Activated CD8-positive, alpha-beta T cell treated with anti-CD3 and anti-CD28 coated beads, Interleukin-2, amount 10 ng/mL, durations not matched to agents 7 days and 5 days (primary cell): ENCODE measurements at places on chromosomes 5 and 9. TPM values are rescaled to one million over a fixed set of nuclear protein-coding genes. Genes with fewer than 3 reads are reported as not detected.

PCDHGA5 gene
- total RNA-seq, result 0.11 TPM

INIP gene
- 32.8 TPM for total RNA-seq

PCDHB10 gene
- not detected for total RNA-seq

FAM169A gene
- 5.6 TPM for total RNA-seq

DNA sequence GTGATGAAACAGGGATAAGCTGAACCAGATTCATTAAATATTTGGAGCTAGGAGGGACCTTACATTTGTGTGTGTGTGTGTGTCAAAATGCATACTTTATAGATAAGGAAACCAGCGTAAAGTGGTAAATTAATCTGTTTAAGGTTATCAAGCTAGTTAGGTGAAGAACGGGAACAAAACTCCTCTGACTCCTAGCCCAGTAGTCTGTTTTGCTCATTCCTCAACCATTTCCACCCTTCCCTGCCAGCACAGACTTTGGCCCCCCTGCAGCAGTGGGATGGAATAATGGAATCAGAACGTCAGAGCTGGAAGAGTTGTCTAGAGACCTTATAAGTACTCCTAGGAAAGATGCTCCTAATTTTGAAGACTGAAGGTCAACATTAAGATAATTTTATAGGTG lies 6.5 kb downstream of the AGXT2 start:
- H3K36me3 ChIP-seq, result no peaks in the 10 kb centered on the region
- no peak overlapping the region for H3K27ac ChIP-seq
- H3K4me3 ChIP-seq, result no peak overlapping the region
- no peak for DNase-seq
- H3K4me1 ChIP-seq, result no peaks in the 10 kb centered on the region

DNA sequence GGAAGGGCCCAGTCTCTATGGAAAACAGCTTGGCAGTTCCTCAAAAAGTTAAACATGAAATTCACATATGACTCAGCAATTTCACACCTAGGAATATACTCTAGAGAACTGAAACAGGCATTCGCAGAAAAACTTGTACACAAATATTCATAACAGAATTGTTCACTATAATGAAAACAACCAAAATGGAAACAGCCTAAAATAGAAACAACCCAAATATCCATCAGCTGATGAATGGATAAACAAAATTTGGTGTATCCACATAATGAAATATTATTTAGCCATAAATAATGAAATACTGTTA lies 4.8 kb upstream of the GPR150 start:
- H3K4me3 ChIP-seq, result no peak overlapping the region
- peaks cover 25% of the 10 kb centered on the region for H3K4me1 ChIP-seq
- H3K27ac ChIP-seq, result no peak overlapping the region
- H3K27me3 ChIP-seq, result no peaks in the 10 kb centered on the region
- H3K36me3 ChIP-seq, result peaks cover 27% of the 10 kb centered on the region

DNA sequence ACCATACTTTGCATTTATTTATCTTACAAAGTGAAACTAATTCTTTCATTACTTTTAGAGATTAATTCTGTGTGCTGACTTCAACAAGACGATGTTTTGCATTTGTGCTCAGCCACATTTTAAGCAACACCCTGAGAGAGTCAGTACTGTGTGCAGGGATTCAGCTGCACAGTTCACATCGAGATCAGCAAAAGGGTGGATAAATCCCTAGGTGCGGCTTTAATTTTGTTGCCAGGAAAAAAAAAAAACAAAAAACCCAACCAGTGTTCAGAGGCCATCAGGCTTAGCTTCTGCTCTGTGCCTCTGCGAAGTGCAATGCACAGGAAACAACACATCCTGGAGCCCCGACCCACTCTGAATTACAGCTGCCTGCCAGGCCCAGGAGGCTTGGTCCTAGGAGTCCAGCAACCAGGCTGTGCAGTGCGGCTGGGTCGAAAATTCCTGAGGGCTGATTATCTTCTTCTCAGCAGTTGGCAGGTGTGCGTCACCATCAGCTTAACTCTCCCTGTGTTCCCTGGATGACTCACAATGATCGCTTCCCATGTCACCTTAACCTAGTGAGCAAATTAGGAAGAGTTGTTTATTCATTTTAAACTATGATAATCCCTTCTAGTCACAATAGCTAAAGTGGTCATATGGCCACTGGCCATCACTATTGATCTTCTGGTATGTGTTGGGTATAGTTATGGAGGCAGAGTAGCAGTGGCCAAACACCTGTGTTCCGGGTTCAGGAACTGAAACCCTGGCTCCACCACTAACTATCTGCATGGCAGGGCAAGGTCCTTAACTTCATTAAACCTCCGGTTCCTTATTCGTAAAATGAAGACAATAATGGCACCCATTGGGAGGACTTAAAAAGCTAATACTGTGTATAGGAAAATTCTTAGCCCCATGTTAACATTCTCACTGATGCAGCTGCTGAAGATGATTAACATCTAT lies 31.2 kb upstream of the NDUFB6 start:
- no peak for DNase-seq
- H3K27me3 ChIP-seq, result peaks cover 17% of the 10 kb centered on the region
- no peak overlapping the region for H3K4me3 ChIP-seq
- H3K4me1 ChIP-seq, result peaks cover 2% of the 10 kb centered on the region
- H3K36me3 ChIP-seq, result no peaks in the 10 kb centered on the region
- no peak overlapping the region for H3K27ac ChIP-seq

- no peaks in the 10 kb centered on the region for H3K4me1 ChIP-seq
- DNase-seq, result no peak
- H3K4me3 ChIP-seq, result no peak overlapping the region
- peaks cover 39% of the 10 kb centered on the region for H3K27me3 ChIP-seq
Observed at GRCh38 chr5:175878544-175879438, 7.4 kb downstream of the CPLX2 start.

GRCh38 chr5:53361708-53362107 lies 118.7 kb upstream of the FST start:
- H3K4me1 ChIP-seq, result no peaks in the 10 kb centered on the region
- H3K36me3 ChIP-seq, result no peaks in the 10 kb centered on the region
- no peak for DNase-seq
- no peak overlapping the region for H3K27ac ChIP-seq
- H3K27me3 ChIP-seq, result no peaks in the 10 kb centered on the region

- no peaks in the 10 kb centered on the region for H3K4me1 ChIP-seq
- no peaks in the 10 kb centered on the region for H3K27me3 ChIP-seq
- DNase-seq, result no peak
- no peak overlapping the region for H3K4me3 ChIP-seq
- H3K27ac ChIP-seq, result no peak overlapping the region
Observed at GRCh38 chr9:110604171-110604601, 24.6 kb upstream of the SVEP1 start.

DNA sequence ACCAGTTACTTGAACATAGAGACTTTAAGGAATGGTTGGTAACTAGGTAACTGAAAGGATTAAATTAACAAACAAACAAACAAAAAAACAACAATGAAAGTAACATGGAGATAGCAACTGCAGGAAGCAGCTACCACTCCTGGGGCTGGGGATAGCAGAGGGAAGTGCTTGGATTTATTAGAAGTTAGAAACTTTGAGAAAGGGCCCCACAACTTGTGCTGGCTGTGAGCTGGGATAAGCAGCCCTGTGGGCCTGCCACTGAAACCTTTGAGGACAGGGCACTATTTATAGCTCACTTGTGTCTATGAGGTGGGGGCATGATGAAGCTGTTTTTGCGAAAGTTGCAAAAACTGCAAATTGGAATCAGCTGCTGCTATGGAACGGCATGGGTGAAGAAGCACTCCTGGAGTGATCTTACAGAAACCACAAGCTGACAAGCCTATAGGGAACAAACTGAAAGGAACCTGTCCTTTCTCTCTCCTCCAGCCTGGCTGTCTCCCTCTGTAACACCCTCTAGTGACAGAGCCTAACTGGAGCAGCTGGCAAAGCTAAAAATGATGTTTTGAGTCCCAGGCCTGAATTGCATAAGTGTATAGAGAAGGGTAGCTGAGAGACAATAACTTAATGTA lies 91.4 kb upstream of the RANBP6 start:
- no peak overlapping the region for H3K27ac ChIP-seq
- no peaks in the 10 kb centered on the region for H3K36me3 ChIP-seq
- peaks cover 2% of the 10 kb centered on the region for H3K4me1 ChIP-seq
- H3K4me3 ChIP-seq, result no peak overlapping the region
- no peak for DNase-seq

DNA sequence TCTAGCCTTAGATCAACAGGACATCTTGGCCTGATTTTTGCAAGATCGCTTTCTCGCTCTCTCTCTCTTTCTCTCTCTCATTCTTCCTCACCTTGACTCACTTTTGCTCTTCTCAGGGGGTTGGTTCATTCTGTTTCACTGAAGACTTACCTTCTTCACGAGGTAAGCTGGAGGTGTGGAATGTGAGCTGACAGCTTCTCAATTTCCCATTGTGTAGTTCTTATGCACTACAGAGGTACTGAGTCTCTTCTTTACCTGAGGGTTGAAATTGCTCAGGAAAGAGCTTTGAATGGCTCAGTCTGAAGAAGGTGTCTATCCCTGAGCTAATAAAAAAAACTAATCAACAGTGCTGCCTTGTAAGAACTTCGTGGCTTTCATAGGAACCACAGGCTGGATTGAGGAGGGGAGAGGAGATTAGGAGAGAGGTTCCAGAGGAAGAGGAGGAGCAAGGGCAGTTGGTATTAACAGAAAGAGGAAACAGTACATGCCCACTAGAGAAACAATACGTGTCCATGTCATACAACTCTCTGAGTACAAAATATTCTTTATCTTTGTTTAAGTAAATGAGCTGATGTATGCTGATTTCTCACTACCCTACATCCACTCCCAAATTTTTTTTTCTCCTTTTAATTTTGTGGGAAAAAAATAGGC lies 192.2 kb downstream of the TMEM167A start:
- H3K27me3 ChIP-seq, result no peaks in the 10 kb centered on the region
- H3K4me3 ChIP-seq, result no peak overlapping the region
- peaks cover 41% of the 10 kb centered on the region for H3K4me1 ChIP-seq
- DNase-seq, result no peak
- peaks cover 14% of the 10 kb centered on the region for H3K36me3 ChIP-seq

DNA sequence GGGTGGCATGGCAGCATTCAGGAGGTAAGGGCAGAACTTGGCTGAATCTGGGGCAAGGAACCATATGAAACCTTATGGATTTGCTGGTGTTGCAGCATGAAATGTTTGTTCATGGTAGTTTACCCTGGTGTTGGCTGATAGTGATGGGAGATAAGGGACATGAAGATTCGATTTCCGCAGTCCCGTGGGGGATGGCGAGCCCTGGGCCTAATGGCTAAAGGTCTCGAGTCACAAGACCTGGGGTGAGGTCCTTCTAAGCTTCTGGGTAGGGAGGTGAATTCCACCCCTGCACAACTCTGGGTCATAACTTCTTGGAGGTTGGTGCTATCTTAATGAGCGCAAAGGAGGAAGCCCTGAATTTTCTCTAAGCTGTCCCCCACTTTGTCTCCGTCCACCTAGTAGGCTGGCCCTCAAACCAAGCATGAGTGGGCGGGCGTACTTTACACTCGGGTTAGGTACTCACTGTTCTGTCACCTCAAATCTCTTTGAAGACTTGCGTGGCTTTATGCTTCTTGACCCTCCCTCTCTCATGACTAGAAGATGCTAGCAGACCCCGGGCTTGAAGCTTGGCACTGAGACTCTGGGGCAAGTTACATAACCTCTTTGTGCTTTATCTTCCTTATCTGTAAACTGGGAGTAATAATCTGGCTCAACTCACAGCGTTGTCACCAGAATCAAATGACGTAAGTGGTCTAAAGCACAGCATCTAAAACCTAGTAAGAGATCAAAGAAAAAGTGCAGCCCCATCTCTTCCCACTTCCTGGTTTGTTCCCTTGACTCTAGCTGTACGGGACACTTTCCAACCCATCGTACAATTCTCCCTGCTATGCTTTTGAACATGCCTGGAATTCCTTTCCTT lies 72.5 kb downstream of the BASP1 start:
- no peak for DNase-seq
- no peaks in the 10 kb centered on the region for H3K27me3 ChIP-seq
- no peak overlapping the region for H3K27ac ChIP-seq
- no peak overlapping the region for H3K4me3 ChIP-seq

- H3K4me1 ChIP-seq, result peaks cover 13% of the 10 kb centered on the region
- H3K4me3 ChIP-seq, result no peak overlapping the region
- no peak for DNase-seq
- H3K27me3 ChIP-seq, result no peaks in the 10 kb centered on the region
- H3K36me3 ChIP-seq, result no peaks in the 10 kb centered on the region
- H3K27ac ChIP-seq, result no peak overlapping the region
Observed at GRCh38 chr9:72506615-72507014, 14.8 kb upstream of the TMC1 start.

DNA sequence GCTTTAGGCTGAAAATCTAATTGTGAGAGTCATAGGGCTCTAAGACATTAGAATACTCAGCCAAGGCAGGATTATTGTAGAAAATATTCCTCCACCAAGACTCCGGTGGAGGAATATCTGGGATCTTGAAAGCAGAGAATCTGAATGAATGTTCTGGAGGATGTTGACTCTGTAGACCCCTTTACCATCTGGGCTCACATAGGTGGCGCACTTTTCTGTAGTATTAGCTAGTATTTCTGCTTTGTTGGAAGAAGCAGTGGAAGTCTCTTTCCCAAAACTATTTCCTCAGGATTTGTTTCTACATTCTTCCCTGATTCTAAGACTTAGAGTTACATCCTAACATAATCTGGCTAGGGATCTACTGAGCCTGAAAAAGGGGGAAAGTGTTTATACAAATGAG lies 752.4 kb upstream of the SEMA6A start:
- H3K4me1 ChIP-seq, result no peaks in the 10 kb centered on the region
- no peak overlapping the region for H3K4me3 ChIP-seq
- no peak overlapping the region for H3K27ac ChIP-seq
- DNase-seq, result no peak
- H3K36me3 ChIP-seq, result no peaks in the 10 kb centered on the region
- H3K27me3 ChIP-seq, result no peaks in the 10 kb centered on the region
